ENCODE measurements at places on chromosomes 7 and 10.

GRCh38 chr7:97075928-97076327 is 41.6 kb upstream of the SDHAF3 start:
- DNase-seq = no peak

GRCh38 chr10:69460576-69461242 is 9.4 kb downstream of the TSPAN15 start:
- DNase-seq = no peak

GRCh38 chr7:41588341-41588740 is 114.5 kb downstream of the INHBA start:
- no peak for DNase-seq

- DNase-seq = no peak
These were observed 13.9 kb downstream of the DIP2C start for GRCh38 chr10:675532-675931.

GRCh38 chr10:111439034-111439842 is 362.4 kb downstream of the ADRA2A start:
- DNase-seq = no peak

- DNase-seq = peak; percentile 12
These were observed 93.0 kb upstream of the PCGF5 start for GRCh38 chr10:91127341-91128082.

Measured in COLO829 (cell line).